CD4-positive, alpha-beta T cell treated with Interleukin-15 for 4 hours (primary cell): ENCODE measurements at places on chromosomes 2 and 18.

DNA sequence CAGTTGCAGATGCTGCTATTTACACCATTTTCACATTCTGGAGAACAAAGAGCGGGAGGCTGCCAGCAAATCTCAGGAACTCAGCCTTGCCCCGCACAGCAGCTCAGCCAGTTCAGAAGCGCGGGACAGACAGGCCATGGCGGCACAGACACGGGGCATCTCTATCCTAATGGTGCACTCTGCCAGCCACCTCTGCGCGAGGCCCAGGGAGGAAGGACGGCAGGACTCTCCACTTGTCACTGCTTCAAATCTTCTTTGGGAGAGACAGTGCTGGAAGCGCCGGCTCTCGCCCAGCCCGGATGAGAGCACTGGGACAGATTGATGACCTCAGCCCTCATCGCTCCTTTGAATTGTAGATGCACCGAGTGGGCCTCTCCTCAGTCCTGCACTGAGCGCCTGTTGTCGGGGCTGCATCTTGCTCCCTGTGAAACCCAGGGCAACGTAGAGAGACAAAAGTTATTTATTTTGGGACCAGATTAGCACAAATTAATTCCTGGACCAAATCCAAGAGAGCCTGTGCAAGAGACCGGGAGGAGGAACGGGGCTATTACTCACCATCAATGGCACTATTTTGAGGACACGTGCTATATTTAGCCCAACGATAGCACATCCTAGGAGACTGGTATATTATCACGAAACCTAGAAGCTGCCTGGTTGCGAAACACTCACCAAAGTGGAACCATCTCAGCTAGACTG, 211.4 kb upstream of the SMIM21 start:
- DNase-seq, result no peak

GRCh38 chr2:64405581-64406406, 48.2 kb upstream of the LGALSL start:
- no peak for DNase-seq

- DNase-seq, result no peak
These were observed 399.3 kb downstream of the LRATD1 start for GRCh38 chr2:15031745-15032240.

DNA sequence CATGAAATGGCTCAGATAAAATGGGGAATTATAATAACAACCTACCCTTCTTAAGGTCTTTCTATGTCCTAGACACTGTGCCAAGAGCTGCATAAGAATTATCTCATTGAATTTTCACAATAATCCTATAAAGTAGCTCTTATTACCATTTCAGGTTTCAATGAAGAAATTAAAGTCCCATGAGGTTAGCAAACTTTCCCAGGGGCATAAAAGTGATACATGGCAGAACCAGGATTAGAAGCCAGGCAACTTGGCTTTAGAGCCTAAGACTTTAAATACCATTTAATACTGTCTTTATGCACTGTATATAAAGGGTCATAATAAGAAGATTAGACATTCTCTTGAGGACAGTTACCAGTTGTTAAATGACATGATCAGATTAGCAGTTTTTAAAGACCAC, 130.1 kb downstream of the GCA start:
- no peak for DNase-seq

GRCh38 chr2:8352989-8353388, 328.9 kb upstream of the ID2 start:
- DNase-seq, result no peak

- no peak for DNase-seq
These were observed 105.3 kb upstream of the UGP2 start for GRCh38 chr2:63736354-63736753.

- no peak for DNase-seq
These were observed 127.2 kb downstream of the OSBPL1A start for GRCh38 chr18:24270358-24270936.

GRCh38 chr2:68317971-68318913, 1.5 kb downstream of the CNRIP1 start:
- no peak for DNase-seq

DNA sequence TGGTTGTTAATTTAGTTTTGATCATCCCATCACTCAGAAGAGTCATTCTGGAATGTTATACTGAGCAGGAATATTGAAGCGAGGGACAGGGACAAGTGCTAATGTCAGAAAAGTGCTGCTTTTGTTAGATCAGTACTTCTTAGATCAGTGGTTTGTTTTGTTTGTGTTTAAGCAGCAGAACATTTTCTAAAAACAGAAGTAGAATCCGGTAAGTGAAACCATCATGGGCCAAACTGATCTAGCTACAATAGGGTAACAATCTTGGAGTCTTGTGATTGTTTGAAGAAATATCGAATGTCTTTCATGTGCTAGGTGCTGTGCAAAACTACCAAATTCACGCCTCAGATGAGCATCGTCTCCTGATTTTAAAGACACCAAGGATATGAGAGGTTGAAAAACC, 45.1 kb upstream of the SEC11C start:
- DNase-seq, result no peak

- no peak for DNase-seq
These were observed 44.8 kb downstream of the RMP24 start for GRCh38 chr18:36017232-36017631.

DNA sequence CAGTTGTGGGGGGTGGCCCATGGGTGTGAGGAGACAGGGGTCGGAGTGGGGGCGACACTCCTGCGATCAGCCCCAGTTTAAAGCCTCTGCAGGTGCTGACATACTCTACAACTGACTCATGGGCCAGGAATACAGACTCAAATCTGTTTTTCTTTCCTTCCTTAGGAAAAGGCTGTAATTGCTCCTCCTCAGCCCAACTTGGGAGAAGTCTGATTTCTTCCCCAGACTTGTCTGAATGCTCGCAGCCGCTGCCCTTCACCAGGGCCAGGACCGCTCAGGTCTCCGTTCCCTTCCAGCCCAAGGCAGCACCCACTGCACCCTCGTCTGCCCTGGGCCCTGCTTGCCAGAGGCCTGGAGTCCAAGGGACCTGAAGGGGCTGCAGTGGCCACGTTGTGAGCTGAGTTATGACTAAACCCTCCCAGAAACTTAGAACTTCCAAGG, 41.3 kb downstream of the RHOB start:
- no peak for DNase-seq

DNA sequence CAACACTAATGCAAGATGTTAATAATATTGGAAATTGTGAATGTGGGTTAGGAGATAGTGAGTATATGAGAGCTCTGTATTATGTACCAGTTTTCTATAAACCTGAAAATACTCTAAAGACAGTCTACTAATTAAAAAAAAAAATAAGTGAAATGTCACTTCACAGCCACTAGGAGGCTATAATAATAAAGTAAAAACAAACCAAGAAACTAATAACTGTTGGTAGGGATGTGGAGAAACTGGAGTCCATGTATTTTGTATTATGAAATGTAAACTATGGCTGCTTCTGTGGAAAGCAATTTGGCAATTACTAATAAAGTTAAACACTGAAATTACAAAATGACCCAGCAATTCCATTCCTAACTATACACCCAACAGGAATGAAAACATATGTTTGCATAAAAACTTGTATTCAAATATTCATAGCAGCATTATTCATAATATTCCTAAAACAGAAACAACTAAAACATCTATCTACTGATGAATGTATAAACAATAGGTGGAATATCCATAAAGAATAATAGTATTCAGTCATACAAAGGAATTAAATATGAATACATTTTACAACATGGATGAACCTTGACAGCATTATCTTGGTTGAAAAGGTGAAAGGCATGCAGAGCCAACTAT, 36.2 kb downstream of the CCDC178 start:
- no peak for DNase-seq

DNA sequence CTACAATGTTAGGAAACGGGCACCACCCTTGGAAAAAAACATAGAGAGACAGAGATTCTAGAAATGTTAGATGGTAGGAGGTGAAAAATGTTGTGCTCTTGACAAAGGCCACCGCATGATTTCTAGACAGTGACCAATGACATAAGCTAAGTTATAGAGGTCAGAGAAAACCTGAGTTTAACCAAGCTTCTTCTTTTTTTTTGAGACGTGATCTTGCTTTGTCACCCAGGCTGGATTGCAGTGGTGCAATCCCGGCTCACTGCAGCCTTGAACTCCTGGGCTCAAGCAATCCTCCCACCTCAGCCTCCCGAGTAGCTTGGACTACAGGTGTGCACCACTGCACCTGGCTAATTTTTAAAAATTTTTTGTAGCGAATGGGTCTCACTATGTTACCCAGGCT, 13.0 kb downstream of the FER1L5 start:
- no peak for DNase-seq

- DNase-seq, result peak; percentile 76
These were observed 28.5 kb upstream of the MCFD2 start for GRCh38 chr2:46943881-46944798.

DNA sequence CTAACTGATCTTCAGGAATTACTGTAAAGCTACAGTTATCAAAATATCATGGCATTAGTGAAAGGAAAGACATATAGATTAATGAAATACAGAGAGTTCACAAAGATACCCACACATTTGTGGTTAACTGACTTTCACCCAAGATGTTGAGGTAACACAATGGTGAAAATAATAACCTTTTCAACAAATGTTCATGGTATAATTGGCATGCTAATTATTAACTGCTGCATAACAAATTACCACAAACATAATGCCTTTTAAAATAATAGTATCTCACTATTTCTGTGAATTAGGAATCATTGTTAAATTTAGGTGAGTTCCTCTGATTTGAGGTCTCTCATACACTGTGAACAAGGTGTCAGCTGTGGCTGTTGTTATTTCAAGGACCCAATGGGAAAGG, 1493.1 kb upstream of the ACVR2A start:
- no peak for DNase-seq

DNA sequence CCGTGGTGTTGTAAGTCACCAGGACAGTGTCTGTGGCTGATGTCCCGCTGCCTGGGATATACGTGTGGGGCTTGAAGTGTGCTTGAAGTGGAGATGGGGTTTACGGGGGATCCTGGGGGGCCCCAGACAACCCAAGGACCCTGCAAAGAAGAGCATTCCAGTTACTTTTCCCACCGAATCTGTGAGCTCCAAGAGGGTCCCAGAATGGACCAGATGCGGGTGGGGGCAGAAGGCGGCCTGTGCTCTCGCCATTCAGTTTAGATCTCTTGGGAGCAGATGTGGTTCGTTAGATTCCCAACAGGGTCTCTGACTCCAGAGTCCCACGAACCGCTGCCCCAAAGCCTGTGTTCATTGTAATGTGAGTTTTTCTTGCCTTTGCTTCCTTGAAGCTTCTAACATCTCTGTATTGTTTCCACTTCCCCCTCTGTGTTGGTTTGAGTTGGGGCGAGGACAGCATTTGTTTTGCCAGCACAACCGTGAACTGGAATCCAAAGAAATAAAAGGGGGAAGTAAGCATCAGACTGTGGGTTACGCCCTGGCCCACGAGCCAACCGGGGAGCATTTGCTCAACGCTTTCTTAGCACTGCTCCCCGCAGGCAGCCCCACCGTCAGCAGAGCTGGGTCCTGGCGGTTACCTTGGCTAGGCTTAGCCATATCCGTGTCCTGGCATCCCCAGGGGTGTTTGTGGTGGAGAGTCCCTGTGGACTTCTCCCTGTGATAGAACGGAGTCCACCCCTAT, 92.1 kb downstream of the SH3BP4 start:
- peak; percentile 12 for DNase-seq

DNA sequence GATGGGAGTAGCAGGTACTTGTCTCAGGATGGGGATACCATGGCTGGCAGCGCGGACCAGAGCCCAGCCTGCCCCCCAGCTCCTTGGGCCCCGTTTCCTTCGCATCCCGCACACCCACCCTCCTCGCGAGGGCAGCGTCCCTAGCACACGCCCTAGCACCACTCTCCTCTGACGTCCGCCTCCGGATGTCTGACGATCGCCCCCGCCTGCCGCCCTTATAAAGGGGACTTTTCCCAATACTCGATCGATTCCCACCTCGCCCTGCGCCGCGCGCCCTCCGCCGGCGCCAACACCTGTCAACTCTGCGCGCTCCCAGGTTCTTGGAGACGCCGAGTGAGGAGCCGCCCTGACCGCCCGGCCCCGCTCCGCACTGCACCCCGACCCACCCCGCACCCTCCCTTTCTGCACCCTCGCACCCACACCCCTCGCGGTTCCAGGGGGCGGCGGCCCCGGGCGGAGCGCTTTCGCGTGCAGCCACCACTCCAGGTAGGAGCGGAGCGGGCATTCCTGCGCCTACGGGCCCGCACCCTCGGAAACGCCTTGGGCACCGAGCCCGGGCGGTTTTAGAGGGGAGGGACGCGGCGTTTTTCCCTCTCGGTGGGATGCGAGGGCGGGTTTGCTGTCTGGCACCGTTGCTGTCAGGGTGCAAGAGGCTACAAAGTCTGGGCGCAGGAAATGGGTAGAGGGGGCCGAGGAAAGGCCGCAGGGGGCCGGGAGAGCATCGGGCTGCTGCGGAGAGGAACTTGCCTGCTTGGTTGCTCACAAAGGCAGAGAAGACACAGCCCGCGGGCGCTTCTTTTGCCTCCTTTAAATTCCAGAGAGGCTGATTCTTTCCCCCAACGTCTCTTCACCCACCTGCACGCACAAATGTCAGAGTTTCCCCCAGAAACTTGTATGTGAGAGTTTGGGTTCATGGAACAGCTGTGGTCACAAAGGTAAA, at the start of gene SLC5A7:
Gene SLC5A7, plus strand, starts transcription at position 247 of the 940 bp plus-strand sequence. CDS start 1,632 bp downstream, outside the sequence.
- no peak for DNase-seq

- no peak for DNase-seq
These were observed 52.9 kb downstream of the RNU4ATAC start for GRCh38 chr2:121583555-121583954.

- no peak for DNase-seq
These were observed 33.7 kb upstream of the ZNF516 start for GRCh38 chr18:76528477-76529432.

GRCh38 chr2:74864728-74865722, 31.1 kb downstream of the HK2 start:
- DNase-seq, result no peak

DNA sequence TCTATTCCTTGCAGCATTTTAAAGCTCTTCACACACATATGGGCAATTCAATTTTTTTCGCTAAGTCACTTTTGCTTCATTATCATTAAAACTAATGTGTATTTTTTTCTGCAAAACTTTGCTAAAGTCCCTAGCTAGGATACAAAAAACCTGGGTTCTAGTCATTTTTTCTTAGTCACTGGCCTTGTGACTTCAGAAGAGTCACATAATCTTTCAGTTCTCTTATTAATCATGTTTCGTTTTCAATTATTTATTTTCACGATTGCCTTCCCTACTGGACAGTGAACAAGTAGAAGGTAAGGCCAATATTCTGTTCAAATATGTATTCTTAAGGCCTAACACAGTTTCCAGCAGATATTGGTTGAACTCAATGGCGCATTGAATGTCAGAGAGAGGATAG, 60.9 kb upstream of the CYRIA start:
- no peak for DNase-seq

GRCh38 chr2:54995553-54995952, 54.7 kb downstream of the RTN4 start:
- DNase-seq, result no peak
